ENCODE measurements at places on chromosomes 1 and 21.
A peak's percentile ranks its signal among the peaks of the same experiment; 100 is the strongest.

DNA sequence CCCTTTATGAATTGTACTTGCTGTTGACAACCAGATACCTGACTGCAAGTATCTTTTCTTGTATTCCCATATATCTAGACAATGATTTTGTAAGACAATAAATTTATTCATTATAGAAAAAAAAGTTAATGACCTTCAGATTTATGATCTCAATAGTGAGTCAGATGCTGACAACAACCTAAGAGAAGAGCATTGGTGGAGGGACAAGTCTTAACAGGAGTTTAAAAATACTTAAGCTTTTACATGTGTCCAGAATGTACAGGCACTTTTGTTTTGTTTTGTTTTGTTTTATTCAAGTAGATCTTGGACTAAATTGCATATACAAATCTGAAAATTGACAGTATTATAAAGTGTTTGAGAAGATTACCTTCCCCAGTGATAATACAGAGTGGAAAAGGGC lies 1544.6 kb upstream of the B3GALT2 start:
- DNase-seq: no peak

- no peak for DNase-seq
Measured at GRCh38 chr1:236753516-236753915, 41.6 kb upstream of the MTR start.

- DNase-seq: no peak
Measured at GRCh38 chr1:94873520-94874351, 53.2 kb downstream of the CNN3 start.

- DNase-seq: peak; percentile 71
Measured at GRCh38 chr1:209769171-209769904, 13.5 kb downstream of the TRAF3IP3 start.

GRCh38 chr1:201792534-201793305 lies 36.2 kb upstream of the IPO9 start:
- DNase-seq: peak; percentile 30

GRCh38 chr1:110056776-110057175 lies 13.7 kb downstream of the ALX3 start:
- DNase-seq: no peak

- DNase-seq: no peak
Measured at GRCh38 chr1:245894843-245895242, 612.2 kb downstream of the SMYD3 start.

DNA sequence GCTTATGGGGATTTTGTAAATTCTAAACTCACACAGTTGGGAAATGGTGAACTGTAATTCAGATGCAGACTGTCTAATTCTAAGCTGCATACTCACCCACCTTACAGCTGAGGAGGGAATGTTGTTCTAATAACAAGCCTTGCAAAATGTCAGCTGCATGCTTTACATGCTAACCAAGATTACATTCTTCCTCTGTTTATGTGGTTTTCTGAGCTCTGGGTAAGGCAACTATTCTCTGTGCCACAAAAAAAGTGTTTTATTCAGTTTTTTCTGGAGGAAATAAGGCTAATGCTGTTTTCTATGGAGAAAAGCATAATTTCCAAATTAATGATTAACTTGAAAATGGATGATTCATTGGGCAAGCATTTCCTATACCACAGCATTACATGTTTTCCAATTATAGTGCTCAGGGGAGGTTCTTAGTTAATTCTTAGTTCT lies 64.9 kb downstream of the RGS13 start:
- no peak for DNase-seq

DNA sequence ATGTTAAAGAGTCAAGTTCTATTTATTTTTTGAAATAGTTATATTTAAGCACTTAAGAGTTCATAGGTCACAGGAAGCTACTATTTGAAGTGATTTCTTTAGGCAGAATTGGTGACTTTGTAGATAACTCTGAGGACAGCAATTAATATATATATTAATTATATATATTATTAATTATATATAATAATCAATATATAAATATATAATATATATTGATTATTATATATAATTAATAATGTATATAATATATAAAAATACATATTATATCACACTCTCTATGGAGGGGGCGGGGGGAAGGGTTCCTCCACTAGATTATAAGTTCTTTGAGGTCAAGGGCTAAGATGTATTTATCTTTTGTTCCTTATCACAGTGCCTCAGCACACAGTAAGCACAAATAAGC lies 308.6 kb downstream of the KCTD3 start:
- no peak for DNase-seq

GRCh38 chr21:31988492-31989290 lies 115.9 kb downstream of the HUNK start:
- no peak for DNase-seq

- DNase-seq: no peak
Measured at GRCh38 chr1:41766546-41766945, 152.2 kb downstream of the HIVEP3 start.

GRCh38 chr1:96882096-96882495 lies 160.5 kb downstream of the PTBP2 start:
- DNase-seq: no peak

DNA sequence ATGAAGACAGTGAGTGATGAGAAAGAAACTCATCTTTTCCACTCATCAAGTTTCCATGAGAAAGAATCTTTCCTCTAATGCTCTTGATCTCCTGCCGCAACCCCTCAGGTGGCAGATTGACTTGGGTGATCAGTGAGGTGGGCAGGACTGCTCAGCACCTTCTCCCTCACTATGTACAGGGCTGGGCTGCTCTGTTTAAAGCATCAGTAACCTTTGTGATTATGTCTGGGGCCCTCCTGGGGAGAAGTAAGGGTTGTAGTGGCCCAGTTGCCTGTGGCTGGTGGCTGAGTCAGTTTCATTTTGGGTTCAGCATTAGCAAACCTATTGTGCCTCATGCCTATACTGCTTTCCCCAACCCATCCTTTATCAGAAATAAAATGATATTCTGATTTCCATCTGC lies 366.0 kb downstream of the TTLL7 start:
- peak; percentile 0 for DNase-seq

GRCh38 chr21:35473496-35473895 lies 424.4 kb upstream of the RUNX1 start:
- DNase-seq: no peak

- no peak for DNase-seq
Measured at GRCh38 chr1:61572046-61572445, 152.9 kb downstream of the TM2D1 start.

- no peak for DNase-seq
Measured at GRCh38 chr1:178954325-178954690, 71.4 kb upstream of the FAM20B start.

GRCh38 chr1:206612129-206612876 lies at the start of gene EIF2D:
Gene EIF2D (minus strand): TSS chr1:206612465. CDS start chr1:206612342, 123 bp downstream.
- peak; percentile 90 for DNase-seq

Data from stimulated activated CD4-positive, alpha-beta T cell treated with anti-CD3 and anti-CD28 coated beads, Interleukin-15, amount 100 ng/mL, for 48 hours (primary cell).